ENCODE measurements at places on chromosomes 12 and 14.
A peak's percentile ranks its signal among the peaks of the same experiment; 100 is the strongest.

- DNase-seq, result no peak
These were observed 21.8 kb downstream of the CHST11 start for GRCh38 chr12:104478396-104479122.

DNA sequence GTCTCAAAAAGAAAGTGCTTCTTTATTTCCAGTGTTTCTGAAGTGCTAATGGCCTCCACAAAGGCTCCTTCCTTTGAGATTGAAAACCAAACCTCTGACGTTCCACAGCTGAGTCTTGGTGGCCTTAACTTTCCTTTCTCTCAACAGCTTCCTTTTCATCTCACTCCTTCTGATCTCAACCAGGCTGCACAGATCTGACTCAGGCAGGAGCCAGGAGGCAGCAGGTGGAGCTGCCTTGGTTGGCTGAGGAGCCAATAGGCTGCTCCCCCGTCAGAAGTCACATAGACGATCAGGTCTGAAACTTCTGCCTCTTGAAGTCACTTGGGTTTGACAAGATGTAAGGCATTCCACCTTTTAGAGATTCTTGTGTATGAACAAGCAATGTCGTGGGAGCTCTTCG, 9.1 kb upstream of the KCNA5 start:
- no peak for DNase-seq

GRCh38 chr14:100058777-100059437, 6.3 kb upstream of the EVL start:
- no peak for DNase-seq

DNA sequence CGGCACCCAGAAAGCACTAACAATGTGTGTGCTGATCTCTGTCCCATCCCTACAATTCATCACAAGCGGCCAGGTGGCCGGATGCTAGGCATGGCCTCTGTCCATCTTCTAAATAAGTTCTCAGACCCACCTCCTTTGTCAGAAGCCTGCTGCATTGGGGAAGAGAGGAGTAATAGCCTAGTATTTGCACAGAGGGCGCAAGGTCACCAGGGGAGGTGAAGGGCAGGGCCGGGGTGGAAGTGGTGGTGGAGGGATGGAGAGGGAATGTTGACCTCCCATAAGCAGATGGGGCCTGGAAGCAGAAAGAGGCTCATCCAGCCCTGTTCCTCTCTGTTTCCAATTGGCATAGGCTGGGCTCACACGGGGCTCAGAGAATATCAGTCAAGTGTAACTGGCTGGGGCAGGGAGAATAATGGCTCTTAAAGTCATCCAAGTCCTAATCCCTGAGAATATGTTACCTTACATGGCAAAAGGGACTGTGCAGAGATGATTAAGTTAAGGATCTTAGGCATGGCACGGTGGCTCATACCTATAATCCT, 6.9 kb downstream of the RILPL1 start:
- no peak for DNase-seq

GRCh38 chr12:132967736-132968135, 11.6 kb upstream of the ZNF605 start:
- no peak for DNase-seq

- no peak for DNase-seq
These were observed 111.0 kb upstream of the HIF1A start for GRCh38 chr14:61584331-61584741.

GRCh38 chr12:68332728-68333630, 817 bp upstream of the MDM1 start:
- DNase-seq, result no peak

- DNase-seq, result peak; percentile 48
These were observed 230.1 kb upstream of the PLXNC1 start for GRCh38 chr12:93918262-93918661.

GRCh38 chr12:112714166-112714710, 77.3 kb upstream of the RPH3A start:
- no peak for DNase-seq

DNA sequence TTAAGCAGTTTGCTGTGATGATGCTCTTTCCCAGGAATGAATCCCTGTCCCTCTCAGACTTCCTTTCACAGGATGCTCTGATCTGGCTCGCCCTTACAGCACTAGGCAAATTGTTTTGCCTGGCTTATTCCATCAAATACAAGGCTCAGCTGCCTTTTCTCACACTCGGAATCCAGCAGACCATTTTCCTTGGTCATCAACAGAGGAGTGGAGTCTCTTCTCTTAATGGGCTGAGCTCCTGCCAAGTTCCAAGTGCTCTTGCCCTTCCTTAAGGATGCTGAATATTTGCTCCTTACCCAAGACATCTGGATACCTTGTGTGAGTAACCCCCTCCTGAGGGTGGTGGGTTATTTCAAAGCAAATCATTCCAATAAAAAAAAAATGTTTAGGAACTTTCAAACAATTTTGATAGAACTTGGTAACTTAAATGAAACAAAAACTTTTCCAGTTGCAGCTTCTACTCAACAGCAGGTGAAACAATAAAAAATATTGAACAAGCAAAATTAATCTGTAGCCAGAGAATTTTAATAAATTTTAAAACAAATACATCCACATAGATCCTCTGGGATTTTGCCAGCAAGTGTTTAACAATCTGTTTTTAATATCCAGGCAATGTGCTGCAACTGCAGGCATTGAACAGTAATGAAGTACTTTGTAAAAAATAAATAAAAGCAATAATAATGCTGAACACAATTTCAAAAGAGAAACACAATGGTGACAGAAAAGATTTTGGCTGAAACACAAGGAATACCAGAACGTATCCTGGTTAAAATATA, 264.0 kb upstream of the FAR2 start:
- DNase-seq, result no peak

GRCh38 chr12:112665958-112666357, 125.6 kb upstream of the RPH3A start:
- no peak for DNase-seq

DNA sequence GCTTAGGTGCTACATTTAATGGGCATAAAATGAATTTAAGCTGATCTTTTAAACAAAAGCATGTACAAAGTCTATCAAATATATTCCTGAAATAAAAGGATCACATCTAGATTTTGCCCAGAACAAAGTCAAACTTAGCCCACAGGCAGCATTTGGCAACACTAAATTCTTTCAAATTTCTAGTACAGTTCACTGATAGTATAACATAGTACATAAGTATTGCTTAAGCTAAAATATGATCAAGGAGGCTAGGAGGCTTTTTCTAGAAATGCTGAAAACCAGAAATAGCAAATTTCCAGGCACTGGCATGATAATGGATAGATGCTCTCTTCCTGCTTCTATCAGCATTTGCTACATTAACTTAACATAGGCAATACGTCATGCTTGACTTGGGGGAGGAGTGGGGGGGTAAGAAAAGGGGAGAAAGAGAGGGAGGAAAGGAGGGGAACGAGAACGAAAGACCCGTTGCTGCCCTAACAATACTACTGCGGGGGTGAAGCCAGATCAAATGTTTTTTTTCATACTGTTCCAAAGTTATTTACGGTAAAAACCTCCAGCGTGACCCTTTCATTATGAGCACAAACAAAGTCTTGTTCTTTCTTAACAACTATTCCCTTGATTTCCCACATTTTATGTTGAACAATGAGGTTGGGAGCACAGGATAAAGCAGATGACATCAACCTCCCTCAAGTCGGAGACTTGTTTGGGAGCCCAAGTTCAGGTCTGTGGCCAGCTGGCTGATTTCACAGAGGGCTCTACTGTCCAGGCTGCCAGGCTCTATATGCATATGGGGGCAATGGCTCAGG, 10.6 kb downstream of the TMED10 start:
- DNase-seq, result peak; percentile 48

DNA sequence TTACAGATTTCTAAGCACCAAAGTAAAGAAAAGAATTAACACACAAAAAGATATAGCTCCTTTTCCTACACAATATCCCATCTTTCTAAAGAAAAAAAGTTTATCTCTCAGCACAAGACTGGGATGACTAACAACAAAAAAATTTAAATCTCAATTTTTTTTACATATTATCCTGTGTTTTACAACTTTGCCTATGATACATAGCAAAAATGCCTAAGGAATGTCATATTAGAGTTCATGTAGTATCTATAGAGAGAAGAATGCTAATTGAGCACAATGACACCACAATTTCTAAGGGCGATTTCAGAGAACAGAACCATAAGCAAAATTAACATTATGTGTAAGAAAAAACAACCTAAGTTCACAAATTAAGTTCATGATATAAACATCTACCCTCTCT, 16.3 kb downstream of the C2CD5 start:
- no peak for DNase-seq

- no peak for DNase-seq
These were observed 38.2 kb downstream of the NCKAP5L start for GRCh38 chr12:49789992-49790391.

GRCh38 chr12:75656648-75657047, 145.2 kb upstream of the KRR1 start:
- DNase-seq, result no peak

DNA sequence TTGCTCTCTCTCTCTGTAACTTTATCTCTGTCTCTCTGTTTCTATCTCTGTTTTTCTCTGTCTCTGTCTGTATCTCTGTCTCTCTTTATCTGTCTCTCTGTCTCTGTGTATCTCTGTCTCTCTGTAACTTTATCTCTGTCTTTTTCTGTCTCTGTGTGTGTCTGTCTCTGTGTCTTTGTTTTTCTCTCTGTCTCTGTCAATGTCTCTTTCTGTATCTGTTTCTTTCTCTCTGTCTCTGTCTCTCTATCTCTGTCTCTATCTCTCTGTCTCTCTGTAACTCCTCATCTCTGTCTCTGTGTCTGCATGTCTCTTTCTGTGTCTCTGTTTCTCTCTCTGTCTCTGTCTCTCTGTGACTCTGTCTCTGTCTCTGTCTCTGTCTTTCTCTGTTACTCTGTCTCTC, 51.7 kb downstream of the TMEM121 start:
- no peak for DNase-seq

GRCh38 chr12:76670776-76671175, 93.1 kb upstream of the ZDHHC17 start:
- DNase-seq, result no peak

GRCh38 chr12:57898308-57898970, 42.9 kb upstream of the ATP23 start:
- DNase-seq, result no peak

DNA sequence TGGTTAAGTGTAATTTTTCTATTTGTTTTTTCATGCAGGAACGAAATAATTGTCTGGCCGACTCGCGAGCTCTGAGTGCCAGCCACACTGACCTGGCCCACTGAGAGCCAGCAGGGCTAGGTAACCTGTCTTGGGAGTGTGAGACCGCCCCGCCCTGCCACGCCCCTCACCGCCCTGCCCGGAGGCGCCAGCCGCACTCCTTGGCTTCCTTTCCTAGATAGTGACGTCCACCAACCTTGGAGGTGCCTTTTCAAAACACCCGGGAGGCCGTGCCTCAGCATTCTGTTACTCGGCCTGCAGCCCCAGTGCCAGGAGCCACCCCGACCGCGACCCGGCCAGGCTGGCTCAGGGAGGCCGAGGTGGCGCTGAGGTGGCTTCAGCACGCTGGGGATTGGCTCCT, 21.7 kb downstream of the XRCC3 start:
- no peak for DNase-seq

- DNase-seq, result no peak
These were observed 617.0 kb downstream of the VRK1 start for GRCh38 chr14:97413966-97414717.

DNA sequence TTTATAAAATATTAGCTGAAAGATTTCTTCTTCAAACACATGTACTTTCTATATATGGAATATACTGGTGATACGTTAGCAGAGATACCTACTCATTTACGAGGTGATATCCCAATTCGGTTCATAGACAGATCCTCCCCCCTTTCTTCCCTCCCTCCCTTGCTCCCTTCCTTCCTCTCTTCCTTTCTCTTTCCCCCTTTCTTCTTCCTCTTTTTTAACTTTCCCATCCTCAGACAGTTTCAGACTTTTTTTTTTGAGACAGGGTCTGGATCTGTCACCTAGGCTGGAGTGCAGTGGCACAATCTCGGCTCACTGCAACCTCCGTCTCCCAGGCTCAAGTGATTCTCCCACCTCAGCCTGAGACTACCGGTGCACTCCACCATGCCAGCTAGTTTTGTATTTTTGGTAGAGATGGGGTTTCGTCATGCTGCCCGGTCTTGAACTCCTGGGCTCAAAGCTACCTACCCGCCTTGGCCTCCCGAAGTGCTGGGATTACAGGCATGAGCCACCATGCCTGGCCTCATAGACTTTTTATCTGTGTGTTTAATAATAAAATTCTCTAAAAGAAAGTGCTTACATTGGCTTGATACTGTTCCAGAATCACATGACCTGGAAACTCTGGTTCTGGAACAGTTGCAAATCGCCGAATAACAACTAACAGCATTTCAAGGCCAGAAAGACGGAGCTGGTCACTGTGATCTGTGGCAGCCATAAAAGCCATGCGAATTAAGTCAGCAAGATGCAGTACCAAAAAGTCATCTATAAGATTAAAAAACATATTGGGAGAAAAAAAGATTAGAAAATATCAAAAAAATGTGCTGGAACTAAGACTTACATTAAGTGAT, 99.2 kb downstream of the HEATR5A start:
- no peak for DNase-seq

- DNase-seq, result no peak
These were observed 145.3 kb downstream of the GRIN2B start for GRCh38 chr12:13836099-13836498.

DNA sequence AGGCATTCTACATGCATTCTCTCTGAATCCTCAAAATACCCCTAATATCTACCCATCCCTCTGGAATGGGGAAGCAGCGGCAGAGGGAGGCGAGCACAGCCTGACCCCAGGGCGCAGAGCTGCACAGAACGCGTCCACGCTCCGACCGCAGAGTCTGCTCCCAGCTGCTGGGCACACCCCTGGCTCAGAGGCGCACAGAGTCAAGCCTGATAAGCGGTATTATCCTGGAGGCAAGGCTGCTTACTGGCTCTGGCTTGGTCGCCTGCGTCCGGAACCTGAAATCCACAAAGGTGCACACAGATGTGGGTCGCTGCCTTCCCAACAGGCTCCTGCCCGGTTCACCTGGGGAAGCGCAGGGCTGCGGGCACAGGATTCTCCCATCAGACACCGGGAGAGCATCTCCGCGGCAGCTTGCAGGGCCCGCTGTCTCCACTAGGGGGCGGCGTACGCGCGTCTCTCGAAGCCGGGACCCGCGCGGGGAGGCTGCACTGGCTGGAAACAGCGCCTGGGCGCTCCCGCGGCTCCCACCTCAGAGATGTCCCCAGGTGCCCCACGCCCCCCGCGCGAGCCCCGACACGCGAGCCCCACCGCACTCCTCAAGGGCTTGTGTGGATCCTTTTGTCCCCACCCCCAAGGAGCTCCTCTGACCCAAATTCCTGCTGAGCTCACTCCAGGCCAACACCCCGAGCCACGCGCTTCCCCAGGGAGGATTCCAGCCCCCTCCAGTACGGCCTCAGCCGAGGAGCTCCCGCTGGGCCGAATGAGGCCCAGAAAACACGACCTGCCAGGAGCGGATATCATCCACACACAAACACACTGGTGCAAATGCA, 120.1 kb upstream of the FZD10 start:
- peak; percentile 57 for DNase-seq

GRCh38 chr14:74586681-74587362, 25.2 kb downstream of the LTBP2 start:
- no peak for DNase-seq

DNA sequence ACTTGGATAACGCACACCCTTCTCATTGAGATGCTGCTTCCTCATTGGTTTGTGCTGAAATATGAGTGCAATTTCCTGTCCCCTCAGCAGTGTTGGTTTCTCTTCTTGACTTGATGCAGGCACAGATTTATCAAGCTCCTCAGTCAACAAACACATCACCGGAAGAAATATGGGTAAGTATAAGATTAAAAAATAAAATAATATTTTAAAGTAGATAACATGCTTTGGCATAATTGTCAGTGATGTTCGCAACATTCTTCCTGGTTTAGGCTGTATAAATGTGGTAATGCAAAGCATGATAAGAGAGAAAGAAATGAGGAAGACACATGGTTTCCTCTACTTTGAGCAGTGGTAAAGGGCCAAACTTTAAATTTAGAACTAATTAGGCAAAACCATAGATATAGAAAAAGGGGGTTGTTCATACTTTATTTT, at the start of gene GPR65:
Gene GPR65, plus strand, starts transcription at position 86 of the 432 bp plus-strand sequence. CDS start 5,713 bp downstream, outside the sequence.
- no peak for DNase-seq

All from left hindlimb (tissue), 1 donor.